Activated CD8-positive, alpha-beta memory T cell treated with anti-CD3 and anti-CD28 coated beads for 1 hour (primary cell): ENCODE measurements at places on chromosomes 5 and 9.

DNA sequence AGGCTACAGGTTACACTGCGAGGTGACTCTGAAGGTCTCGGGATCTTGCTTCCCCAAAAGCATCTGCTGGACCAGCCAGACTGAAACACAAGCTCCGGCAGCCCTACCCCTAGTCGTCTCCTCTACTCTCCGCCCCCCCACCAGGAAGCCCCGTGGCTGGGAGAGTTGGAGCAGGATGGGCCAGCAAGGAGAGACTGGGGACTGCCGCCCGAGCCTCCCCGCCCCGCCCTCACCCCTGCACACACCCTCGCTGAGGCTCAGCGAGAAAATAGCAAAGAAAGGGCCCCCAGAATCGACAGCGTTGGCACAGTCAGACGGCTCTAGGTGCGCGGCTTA, 1.3 kb downstream of the TRIM7 start:
- no peak for DNase-seq

- no peak for DNase-seq
Observed at GRCh38 chr9:68869022-68869421, 144.9 kb downstream of the PRKACG start.

DNA sequence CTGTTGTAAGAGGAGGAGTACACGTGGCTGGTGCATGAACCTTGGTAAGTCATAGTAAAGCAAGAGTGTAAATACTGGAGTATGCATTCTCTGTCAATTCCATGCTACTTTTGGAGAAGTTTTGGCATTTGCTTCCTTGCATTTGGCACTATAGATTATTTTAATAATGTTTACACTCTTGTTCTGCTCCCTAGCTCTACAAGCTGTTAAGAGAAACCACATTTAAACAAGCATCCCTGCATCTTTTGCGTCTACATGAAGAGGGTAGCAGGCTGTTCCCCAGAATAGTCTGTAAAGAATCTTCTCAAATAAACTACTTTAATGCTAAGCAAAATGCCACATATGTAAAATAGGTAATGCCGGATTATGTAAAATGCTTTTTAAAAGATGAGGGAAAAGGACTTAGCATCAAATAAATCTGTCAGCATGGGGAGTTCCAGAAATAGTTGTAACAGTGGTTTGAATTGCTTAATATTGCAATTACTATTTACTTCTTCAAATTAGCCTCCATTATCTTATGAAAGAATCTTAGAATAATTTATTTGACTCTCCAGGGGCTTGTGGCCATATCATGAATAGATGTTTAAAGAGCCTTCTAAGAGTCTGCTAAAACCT, 2127.3 kb upstream of the WWC1 start:
- DNase-seq: no peak

DNA sequence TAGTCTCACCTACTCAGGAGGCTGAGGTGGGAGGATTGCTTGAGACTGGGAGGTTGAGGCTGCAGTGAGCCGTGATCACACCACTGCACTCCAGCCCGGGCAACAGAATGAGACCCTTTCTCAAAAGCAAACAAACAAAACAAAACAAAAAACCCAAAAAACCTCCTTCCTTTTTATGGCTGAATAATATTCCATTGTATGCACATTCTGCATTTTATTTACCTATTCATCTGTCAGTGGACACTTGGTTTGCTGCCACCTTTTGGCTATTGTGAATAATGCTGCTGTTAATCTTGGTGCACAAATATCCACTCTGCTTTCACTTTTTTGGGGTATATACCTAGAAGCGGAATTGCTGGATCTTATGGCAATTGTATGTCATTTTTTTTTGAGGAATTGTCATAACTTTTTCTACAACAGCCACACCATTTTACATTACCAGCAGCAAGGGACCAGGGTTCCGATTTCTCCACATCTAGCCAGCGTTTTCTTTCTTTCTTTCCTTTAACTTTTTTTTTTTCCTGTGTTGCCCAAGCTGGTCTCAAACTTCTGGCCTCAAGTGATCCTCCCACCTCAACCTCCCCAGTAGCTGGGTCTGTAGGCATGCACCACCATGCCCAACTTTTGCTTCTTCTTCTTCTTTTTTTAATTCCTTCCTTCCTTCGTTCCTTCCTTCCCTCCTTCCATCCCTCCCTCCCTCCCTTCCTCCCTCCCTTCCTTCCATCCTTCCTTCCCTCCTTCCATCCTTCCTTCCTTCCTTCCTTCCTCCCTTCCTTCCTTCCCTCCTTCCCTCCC, 30.6 kb downstream of the NKX2-5 start:
- no peak for DNase-seq

GRCh38 chr9:84862810-84863287, 193.3 kb downstream of the NTRK2 start:
- DNase-seq: no peak

DNA sequence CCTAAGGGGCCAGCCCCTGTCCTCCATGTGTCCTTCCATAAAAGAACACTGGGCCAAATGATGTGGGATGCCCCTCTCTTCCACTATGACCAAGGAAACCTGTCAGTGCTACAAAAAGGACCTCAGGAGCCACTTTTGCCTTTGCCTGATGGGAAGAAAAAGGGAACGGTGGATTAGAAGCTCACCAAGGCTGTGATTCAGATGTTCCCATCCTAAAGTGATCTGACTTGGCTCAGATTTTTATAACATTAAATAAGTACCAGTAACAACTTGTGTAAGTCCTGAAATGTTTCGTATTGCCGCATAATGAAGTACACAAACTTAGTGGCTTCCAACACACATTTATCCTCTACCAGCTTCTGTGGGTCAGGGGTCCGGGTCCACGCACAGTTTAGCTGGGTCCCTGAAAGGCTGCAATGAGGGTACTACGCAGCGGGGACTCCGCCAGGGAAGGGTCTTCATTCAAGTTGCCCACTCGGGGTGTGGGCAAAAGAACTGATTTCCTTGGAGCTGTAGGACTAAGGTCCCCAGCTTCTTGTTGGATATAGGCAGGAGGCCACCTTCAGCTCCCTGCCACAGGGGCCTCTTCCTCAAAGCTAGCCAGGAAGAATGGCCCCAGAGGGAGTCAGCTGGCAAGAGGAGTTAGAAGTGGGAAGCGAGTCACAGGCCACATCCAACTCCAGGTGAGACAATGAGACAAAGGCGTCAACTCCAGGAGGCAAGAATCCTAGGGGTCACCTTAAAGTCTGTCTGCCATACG, 60.4 kb downstream of the RAPGEF1 start:
- DNase-seq: no peak

DNA sequence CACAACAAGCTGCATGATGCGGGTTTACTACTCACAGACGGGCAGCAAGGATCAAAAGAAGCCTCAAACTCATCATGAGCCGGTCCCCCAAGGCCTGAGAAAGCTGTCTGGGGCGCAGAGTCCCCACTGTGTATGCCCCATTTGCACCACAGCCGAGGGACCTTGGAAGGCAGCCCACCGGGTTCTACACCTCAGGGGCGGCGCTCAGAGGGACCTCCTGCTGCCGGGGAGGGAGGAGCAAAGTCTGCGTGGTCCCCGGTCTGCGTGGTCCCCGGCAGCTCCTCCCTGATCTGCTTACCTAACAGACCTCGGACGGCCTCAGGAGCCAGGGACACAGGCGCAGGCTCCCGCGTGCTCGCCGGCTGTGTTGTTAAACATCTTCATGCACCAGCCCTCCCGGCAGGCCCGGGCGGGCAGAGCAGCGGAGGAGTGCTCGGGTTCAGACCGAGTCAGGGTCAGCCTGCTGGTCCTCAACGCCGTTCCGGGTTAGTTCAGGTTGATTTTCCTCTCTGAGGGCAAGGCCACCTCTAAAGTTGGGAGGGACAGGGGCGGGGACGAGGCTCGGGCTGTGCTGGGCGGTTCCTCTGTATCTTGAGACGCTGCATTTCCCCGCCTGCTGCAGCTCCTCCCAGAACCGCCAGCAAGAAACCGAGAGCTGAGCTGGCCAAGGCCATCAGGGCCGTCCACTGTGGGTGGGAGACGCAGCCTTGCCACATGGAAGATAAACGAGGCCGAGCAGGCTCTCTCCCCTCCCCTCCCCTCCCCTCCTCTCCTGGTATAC, 74.6 kb downstream of the MRPL36 start:
- DNase-seq: no peak

DNA sequence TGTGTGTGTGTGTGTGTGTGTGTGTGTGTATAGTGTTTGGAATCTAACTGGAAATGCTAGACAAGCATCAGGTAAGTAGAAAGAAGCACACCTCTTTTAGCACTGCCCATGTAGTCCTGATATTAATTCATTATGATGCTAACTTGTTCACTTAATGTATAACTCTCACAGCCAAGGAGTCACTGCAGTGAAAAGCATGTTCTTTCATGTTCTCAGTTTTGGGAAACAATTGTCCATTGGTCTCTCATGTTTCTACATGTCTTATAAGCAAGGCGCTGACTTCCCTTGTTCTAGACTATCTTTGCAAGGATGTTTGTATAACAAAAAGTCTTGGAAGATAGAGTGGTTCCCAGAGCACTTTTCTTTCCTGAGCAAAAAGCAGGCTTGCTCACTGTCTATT, 148.8 kb upstream of the TNPO1 start:
- no peak for DNase-seq

DNA sequence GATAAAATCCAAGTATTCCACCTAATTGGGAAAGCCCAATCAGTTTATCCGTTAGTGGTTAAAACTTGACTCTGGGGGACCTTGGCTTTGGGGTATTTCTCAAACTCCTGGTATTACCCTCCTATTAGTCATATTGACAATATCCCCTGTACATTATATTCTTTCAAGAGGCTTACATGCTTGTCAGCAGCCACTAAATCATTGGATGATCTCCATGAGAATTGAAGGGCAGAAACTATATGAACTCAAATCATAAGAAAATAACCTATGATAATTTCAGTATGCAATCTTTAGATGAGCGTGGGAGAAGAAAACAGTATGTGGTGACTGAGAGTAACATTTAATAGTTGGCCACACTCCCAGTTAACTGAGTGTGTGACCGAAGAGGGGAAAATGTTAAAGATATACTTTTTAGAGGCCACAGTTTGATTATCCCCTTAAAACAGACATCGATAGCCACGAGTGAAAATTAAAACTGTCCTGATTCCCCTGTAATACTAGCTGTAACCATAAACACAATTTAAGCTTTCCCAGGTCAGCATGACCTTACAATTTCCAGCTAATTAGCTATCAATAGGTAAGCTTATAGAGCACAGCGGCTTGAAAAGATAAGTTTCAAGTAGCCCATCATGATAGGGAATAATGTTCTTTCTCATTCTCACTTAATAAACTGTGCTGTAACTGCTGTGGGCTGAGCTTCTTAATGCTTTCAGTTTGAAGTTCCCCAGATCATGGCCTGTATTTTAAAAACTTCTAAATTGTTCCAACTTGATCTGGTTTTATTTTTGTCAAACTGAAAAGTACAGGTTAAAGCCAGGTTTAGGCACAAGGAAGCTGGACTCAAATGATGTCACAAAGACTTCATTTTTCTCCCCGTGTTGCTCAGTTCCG, 58.6 kb downstream of the PUM3 start:
- DNase-seq: no peak

DNA sequence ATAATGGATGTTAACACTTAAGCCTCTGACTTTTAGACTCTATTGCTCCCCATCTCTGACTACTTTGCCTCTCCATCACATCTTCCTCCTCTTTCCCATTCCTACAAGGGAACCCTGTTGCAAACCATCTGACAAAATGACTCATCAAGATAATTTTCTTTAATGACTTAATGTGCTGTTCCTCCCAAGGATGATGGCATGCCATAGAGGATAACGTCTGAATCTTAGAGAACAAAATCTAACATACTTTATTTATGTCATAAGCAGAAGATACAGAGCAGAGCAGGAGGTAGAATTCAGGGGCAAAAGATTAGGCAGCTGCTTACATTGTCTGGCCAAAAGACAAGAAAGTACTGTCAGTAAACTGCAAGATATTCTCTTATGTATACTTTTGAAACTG, 76.8 kb downstream of the FGF10 start:
- no peak for DNase-seq

- DNase-seq: no peak
Observed at GRCh38 chr5:126124706-126125345, 298.4 kb upstream of the GRAMD2B start.

DNA sequence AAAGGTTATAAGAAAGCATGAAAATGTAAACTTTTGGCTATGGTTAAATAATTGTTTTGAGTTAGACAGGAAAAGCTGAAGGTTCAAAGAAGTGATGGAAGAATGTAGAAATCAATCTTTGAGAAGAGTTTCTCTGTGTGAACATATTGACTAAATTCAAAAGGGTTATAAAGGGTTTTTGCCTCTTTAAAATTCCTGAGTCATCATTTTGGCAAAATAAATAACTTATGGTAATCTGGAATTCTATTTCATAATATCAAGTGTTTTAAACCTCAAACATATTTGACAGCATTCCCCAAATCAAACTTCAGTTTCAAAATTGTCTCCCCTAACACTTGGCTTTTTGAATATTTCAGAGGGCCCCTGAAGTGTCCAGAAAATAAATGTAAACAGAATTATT, 60.6 kb upstream of the SPINK5 start:
- no peak for DNase-seq

DNA sequence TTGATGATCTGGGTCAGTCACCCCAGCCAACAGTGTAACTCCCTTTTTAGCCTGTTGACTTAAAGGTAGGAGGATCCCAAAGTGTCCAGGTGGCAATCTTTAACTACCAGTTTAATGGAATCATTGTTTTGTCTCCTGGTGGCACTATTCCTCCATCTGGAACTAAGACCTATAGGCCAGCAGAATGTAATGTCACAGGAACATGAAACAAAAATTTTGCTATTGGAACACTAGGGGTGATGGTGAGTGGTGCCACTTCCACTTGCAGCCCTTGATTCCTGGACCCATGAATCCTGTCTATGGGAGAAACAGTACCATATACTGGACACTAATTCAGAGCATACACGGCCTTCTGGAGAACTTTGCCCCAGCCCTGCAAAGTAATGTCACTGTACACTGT, 219.5 kb upstream of the RASA1 start:
- DNase-seq: no peak

DNA sequence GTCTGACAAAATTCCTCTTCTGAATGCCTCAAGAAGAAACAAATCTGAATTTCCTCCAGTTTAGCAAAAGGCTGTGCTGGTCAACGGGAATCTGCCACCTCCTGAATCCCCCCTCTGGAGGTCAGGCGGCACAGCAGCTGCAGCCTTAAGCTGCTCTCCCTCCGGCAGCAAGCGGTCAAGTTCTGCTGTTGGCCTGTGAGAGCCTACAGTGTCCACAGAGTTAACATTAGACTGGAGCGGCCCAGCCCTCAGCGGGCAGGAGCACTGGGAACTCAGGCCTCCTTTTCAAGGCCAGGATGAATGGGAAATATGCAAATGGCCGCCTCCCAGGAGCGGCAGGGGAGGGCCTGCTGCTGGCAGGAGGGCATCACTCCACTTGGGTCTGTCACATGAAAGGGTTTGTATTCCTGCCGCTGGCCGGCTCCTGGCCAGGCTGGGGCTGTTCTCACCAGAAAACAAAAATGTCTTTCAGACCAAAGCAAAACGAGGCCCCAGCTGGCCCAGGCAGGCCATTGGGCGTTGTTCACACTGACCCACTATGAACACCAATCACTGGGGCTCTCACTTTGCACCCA, 8.2 kb downstream of the ACSL6 start:
- DNase-seq: no peak
